Activated CD4-positive, alpha-beta memory T cell treated with anti-CD3 and anti-CD28 coated beads for 36 hours (primary cell): ENCODE measurements at places on chromosomes 16 and 17.
A peak's percentile ranks its signal among the peaks of the same experiment; 100 is the strongest.

GRCh38 chr17:47720754-47721533, 12.1 kb upstream of the TBX21 start:
- DNase-seq = peak; percentile 99

DNA sequence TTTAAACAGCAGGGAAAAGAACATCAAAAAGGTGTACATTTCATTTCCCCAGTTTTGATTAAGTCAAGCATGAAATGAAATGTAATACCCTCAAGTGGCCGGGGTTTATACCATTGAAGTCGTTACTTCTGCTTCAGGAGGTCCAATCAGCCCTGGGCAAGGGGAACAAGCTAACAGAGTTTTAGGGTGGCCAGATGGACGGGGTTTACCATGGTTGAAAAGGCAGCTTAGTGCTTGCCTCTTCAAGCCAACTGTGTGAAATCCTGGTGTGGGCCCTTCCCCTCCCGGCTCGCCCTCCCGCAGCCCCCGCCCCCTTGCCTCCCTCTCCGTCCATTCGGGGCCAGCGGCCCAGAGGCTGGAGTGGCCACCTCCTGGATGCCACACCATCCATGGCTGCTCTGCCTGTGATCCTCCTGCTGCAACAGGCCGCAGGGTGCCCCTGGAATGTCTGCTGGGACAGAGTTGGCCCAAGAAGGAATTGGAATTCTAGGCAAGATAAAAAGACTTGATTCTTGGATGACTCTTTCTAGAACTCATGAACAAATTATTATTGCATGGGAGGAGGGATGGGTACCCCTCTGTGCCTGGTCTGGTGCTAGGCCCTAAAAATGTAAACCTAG, 296.2 kb upstream of the IRX3 start:
- no peak for DNase-seq

GRCh38 chr16:12602811-12603698, 200.6 kb downstream of the CPPED1 start:
- DNase-seq = no peak

GRCh38 chr17:83179374-83179773, 100.0 kb downstream of the METRNL start:
- DNase-seq = no peak

GRCh38 chr16:31455601-31456314, 3.5 kb upstream of the ARMC5 start:
- peak; percentile 58 for DNase-seq

DNA sequence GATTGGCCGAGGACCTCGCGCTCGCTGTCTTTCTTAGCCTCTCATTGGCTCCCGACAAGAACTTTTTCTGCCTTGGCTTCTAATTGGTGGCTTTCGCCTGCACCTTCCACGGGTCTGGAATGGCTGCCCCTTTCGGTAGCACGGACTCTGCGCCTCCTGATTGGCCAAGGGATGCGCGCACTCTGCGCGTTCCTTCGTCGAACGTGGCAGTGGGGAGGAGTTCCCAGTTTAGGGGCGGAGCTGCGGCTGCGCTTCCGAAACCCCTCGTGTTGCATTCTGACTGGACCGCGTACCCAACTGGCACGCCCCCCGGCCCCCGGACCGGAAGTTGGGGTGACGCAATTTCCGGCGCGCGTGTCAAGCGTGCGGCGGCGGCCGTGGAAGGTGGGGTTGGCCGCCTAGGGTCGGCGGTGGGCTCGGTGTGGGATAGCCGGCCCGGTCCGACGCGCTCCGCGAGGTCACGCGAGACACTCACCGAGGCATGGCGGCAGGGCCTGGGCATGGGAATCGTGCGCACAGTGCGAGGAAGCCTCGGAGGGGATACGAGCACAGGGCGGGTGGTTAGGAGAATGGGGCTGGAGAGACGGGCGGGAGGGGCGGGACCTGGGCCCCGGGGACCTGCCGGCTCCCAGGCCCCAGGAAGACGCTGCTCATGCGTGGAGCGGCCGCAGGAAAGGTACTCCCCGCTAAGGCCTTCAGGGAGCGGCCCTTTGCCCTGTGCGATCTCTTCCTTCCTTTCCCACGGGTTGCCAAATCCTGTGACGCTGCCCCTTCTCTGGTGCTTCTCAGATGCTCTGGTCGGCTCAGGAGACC, 627 bp upstream of the P4HB start:
- DNase-seq = peak; percentile 100

- no peak for DNase-seq
Measured at GRCh38 chr17:45954914-45955313, 44.1 kb upstream of the STH start.

DNA sequence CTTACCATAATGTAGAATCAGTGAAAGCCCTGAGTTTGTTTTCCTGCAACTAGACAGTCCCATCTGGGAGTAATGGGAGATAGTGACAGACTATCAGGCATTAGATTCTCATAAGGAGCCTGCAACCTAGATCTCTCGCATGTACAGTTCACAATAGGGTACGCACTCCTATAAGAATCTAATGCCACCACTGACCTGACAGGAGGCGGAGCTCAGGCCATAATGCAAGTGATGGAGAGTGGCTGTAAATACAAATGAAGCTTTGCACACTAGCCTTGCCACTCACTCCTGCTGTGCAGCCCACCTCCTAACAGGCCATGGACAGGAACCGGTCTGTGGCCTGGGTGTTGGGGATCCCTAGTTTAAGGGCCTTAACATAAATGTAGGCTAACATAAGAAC, 21.4 kb downstream of the THUMPD1 start:
- no peak for DNase-seq

GRCh38 chr17:13862346-13862745, 207.0 kb upstream of the COX10 start:
- DNase-seq = no peak

- no peak for DNase-seq
Measured at GRCh38 chr17:82436601-82437324, 13.8 kb downstream of the CYBC1 start.

GRCh38 chr16:56013962-56014552, 138.9 kb upstream of the CES5A start:
- DNase-seq = peak; percentile 62

- DNase-seq = no peak
Measured at GRCh38 chr17:78268951-78269905, 37.8 kb downstream of the TMEM235 start.

DNA sequence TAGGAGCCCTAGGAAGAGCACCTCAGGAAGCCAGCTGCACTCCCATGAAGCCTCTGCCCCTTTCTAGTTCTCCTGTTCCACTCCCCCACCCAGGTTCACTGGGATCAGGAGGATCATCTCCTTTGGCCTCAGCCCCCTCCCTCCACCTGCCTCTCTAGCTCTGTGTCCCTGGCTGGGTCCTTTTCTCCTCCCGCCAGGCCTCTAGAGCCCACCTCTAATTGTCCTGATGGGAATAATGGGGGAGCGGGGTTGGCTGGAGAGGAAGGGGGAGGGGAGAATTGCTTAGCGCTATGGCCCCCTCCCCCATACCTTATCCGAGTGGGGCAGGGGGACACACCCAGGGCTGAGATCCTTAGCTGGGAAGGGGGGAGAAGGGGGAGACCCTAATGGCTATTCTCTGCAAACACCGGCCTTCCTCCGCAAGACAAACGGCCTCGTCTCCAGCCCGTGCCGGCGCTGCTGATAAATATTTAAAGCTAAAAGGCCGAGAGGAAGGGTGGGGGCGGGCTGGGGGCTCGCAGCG, 997 bp downstream of the HOXB7 start:
- no peak for DNase-seq

GRCh38 chr17:11300201-11300600, 59.2 kb downstream of the SHISA6 start:
- no peak for DNase-seq
